ENCODE measurements at places on chromosomes 5 and 9. TPM values are rescaled to one million over a fixed set of nuclear protein-coding genes. Genes with fewer than 3 reads are reported as not detected.

- DNase-seq, result no peak
Observed at GRCh38 chr9:101383361-101383760, 1.4 kb downstream of the BAAT start.

- DNase-seq, result no peak
Observed at GRCh38 chr9:130394320-130394719, 50.4 kb upstream of the ASS1 start.

DNA sequence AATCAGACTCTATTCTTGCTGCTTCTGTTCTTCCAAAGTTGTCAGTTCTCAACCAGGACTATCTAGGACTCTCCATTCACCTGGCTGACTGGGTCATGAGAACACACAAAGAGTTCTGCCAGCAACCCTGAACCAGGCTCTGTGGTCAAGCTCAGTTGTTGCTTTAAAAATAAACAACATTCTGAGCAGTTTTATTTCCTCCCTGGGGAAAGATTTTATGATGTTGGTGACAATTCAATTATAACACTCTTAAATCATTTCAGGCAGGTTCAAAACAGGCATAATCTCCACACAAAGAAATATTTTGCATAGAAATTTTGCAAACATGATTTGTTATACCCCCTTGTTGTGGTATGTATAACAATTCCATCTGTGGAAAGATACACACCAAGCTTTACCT is 36.0 kb downstream of the FTMT start:
- no peak for DNase-seq

WWC1 gene
- total RNA-seq, result 78.3 TPM

All from frontal cortex (tissue), 4 donors.